ENCODE measurements at places on chromosomes 4 and X.

- no peak for DNase-seq
Observed at GRCh38 chr4:66852843-66853242, 692.5 kb downstream of the CENPC start.

DNA sequence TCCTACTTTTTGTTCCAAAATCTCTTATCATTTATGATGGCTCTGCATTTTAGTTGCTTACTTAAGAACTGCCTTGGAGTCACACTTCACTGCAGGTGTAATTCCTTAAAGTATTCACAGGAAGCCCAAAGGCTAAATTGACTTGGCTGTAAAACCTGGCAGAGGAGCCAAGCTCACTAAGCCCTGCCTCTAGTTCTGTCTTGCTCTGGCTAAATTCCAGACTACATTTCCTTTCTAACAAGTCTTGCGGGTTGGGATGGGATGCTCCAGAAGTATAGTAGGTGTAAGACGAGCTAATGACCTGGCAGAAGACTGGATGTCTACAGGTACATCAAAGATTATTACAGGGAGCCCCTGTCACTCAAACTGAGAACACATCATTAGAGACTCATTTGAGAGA is 924.0 kb upstream of the INTU start:
- DNase-seq: no peak

- DNase-seq: no peak
Observed at GRCh38 chr4:184695178-184695896, 38.6 kb downstream of the CENPU start.

DNA sequence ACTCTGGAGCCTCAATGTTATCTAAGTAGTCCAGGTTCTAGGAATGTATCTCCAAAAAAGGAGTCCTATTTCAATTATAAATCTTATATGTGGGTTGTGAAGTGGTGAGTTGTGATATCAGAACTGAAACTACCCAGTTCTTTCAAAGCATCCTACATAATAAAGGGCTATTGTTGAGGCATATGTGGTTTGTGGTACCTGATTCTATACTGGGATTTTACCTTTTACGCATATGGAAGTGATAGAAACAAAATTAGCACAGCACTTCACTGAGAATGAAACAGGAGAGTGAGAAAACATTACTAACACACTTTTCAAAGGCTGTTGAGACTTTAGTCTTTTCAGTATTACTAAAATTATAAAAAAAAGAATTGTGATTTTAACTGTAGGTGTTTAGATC is 417.7 kb upstream of the GALNT7 start:
- DNase-seq: no peak

DNA sequence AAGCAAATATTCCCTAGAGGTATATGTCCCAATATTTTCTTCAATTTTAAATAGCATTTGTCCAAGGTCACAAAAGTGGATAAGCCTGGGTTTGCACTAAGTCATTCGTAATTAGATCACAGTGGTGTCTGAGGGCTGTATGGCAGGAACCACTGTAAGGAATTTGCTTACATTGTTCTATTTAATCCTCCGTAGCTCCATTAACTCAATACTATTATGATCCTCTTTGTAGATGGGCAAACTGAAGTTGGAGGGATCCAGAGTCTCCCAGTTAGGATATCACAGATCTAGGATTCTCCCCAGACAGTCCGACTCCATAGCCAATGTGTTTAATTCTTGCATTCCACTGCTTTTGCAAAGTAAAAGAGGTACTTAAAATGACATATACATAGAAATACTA is 242.7 kb upstream of the DCAF8L1 start:
- no peak for DNase-seq

DNA sequence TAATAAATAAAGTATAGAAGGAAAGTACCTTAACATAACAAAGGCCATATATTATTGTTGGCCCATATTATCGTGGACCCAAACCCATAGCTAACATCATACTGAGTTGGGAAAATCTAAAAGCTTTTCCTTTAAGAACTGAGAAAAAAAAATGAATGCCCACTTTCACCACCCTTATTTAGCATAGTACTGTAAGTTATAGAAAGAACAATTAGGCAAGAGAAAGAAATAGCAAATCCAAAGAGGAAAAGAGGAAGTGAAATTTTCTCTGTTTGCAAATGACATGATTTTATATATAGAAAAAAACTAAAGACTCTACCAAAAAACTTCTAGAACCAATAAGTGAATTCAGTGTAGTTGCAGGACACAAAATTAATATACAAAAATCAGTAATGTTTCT is 1854.6 kb downstream of the PCDH7 start:
- DNase-seq: no peak

DNA sequence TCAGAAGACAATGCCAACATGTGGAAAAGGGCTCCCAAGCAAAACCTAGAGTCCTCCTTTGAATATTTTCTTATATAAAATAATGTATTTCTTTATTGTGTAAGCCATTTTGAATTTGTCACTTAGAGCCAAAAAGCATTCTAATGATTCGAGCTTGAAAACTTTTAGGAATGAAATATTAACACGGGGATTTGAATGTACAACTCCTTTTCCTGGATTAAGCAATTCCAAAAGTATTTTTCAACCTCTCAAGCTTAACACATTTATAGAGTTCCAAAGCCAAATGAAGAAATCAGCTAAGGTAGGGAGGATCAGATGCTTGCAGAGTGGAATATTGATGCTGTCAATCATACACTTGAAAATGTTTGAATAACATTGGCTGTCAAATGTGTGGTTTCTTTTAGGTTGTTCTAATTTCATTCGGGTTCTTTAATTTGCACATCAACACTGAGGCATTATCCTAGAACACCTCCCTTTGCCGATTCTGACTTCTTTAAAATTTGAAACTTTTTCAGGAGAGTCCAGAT is 67.2 kb upstream of the ETNPPL start:
- no peak for DNase-seq

DNA sequence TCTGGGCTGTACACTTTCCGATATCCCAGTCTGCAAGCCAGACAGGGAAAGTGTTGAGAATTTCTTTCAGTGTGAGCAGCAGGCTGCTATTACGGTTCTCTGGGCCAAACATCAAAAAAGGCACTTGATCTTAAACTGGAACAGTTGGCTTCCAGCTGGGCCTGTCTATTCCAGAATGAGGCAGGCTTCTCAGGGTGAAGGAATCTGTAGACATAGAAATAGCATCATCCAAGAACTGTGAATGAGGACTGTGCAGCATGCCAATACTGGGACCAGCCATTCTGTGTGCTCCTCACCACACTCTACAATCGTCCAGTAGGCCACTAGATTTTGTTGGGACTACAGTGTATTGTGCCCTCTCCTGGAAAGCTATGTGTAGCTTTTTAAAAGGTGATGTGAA is 31.1 kb downstream of the ART3 start:
- DNase-seq: no peak

DNA sequence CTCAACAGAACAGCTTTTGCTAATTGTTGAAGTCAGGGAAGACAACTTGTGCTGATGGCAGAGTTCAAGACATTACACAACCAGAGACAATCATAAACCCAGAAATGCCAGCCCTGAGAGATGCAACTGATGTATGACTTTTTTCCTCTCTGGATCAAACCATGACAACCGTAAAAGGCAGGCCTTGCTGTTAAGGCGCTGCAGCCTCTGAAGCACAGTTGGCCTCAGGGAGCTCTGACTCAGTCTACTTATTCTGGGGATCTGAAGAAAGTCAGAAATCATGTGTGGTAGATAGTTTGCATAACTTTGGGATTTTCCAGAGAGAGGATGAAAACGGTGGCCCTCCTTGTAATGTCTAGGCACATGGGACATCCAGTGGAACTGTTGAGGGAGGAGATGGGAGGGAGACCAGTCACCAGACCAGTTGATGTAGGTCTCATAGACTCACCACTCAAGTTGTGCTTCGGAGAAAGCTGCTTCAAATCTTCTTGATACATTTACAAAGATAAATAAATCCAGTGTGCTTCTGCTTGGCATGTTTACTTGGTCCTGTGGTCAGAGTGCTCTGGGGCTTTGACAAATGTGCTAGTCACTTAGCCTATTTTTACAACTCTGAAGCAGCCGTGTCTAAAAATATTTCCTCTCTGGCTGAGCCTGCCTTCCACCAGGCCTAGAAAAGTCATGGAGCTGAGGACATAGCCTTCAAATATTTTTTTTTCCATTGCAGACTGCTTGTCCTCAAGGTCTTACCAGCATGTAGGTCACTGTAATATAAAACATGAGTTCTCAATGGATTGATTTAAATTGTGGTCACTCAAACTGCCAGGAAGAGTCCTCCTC is 7.5 kb downstream of the HADH start:
- DNase-seq: no peak

- DNase-seq: no peak
Observed at GRCh38 chr4:185774131-185774653, 37.8 kb downstream of the SORBS2 start.

DNA sequence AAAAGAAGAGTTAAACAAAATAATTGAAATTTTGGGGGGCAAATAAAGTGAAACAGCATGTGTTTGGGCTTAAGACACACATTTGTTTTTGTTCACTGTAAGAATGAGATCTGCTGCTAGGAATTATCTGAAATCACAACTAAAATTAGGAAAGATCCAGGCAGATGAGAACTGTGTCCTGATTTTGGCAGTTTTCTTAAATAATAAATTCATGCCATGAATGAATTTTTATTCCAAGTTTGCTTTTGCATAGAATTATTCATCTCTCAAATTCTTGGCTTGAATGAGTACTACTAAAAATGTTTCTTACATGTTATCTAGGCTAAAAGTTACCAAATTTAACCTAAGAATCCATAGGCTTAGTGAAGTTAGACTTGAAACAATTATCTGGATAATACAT is 321.7 kb downstream of the ANK2 start:
- DNase-seq: no peak

GRCh38 chr4:96874657-96875056 is 1034.8 kb downstream of the PDHA2 start:
- no peak for DNase-seq

GRCh38 chr4:172780566-172781081 is 388.0 kb upstream of the GALNT7 start:
- no peak for DNase-seq

DNA sequence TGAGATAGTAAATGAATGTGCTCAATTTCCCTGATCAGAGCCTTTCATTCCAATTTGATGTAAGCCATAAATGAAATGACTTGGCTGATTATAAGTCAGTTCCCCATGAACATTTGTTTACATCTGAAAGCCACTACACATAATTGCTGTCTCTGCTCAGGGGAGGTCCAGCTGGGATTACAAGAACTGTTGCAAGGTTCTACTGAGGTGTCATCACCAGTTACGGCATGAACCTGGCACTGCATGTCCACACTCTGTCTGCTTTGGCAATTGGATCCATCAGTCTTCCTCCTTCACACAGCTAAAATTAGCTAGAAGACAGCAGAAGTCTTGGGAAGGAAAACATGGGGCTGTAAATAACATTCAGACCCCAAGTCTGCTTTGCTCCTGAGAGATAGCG is 12.8 kb upstream of the MBNL3 start:
- DNase-seq: no peak

DNA sequence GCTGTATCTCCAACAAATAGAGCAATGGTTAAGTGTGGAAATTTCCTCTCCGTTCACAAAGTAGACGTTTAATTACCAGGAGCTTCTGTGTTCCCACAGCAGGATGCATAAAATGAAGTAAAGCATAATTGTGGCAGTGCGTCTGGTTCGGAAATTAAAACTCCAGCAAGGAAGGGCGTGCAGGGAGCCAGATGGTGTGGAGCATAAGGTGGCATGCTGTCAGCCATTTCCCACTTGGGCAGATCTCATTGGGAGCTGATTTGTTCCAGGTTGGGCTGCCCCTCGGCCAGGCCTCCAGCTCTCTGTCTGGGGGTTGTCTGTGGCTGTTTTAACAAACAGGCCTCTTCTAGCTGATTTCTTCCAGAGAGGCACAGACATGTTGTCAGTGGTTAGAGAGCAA is 182.1 kb upstream of the CLNK start:
- DNase-seq: no peak

DNA sequence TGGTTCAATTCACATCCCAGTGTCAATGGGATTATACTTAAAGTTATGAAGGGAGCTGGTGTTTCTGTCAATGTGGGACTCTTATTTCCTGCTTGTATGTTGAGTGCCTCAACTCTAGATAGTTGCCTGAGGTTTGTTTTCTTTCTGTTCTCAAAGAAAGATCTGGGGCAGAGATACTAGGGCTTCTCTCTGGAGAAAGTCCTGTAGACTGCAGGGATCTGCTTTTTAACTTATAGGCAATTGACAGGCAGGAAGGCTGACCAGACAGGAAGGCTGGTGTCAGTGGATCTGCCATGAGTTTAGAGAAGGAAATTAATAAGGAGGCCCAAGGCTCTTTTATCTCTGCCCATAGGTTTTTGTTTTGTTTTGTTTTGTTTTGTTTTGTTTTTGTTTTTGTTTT is 64.0 kb upstream of the PRKX start:
- no peak for DNase-seq

DNA sequence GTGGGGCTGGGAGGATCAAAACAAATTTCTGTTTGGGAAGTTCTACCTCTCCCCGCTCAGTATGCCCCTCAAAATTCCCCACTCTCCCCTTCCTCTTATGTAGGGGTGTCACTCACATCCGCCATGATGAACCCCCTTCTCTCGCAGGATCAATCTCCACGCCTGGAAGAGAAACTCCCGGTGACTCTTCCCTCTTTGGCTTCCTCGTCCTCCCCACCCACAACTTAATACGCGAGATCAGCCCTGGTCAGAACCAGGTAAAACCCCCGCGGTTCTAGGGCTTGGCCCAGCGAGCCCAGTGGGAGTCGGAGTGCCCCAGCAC is 427 bp downstream of the LAMTOR3 start:
- no peak for DNase-seq

DNA sequence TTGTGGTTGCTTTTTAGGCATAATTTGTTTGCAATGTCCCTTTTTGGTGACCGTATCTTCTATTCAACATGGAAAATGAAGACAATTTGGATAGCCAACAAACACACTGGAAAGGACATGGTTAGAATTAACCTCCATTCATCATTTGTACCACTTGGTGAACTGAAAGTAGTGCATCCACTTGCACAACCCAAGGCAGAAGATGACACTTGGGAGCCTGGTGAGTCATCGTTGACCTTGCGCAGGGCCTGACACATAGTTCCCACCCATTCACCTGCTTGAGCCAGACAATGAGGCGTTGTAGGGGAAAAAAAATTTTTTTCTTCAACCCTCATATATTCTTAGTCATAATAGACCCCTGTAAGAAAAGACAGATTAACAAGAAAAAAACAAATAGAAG is 32.4 kb downstream of the EGF start:
- no peak for DNase-seq

- no peak for DNase-seq
Observed at GRCh38 chr4:81746071-81746470, 274.4 kb upstream of the RASGEF1B start.

- no peak for DNase-seq
Observed at GRCh38 chr4:98586962-98587354, 71.5 kb downstream of the TSPAN5 start.

- no peak for DNase-seq
Observed at GRCh38 chr4:1975880-1976279, 32.9 kb downstream of the NELFA start.

DNA sequence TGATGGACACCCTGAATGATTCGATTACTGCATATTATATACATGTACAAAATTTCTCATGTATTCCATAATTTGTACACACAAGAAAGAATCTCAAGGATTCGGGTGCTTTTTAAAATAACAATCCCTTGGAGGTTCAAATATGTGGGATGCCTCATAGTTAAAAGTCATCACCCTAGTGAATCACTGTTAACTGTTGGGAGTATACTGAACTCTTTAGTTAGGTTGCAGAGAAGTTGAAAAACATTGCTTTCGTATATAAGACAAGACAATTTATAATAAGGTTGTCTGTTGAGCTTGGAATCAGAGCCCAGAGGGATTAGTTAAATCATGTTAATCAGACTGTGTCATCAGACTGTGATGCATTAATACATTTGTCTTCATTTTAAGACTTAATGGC is 15.6 kb downstream of the DCK start:
- DNase-seq: no peak

- DNase-seq: no peak
Observed at GRCh38 chr4:108263057-108263456, 94.3 kb upstream of the LEF1 start.

Measured in stimulated activated CD4-positive, alpha-beta T cell treated with anti-CD3 and anti-CD28 coated beads, Interleukin-1b, Interleukin-23, amount 100 ng/mL, for 1 hour (primary cell).